ENCODE measurements at places on chromosomes 12 and 14.

GRCh38 chr12:57164966-57165625, 17.7 kb upstream of the LRP1-AS start:
- no peak for DNase-seq

GRCh38 chr12:50107416-50108268, 3.8 kb downstream of the GPD1 start:
- DNase-seq, result no peak

DNA sequence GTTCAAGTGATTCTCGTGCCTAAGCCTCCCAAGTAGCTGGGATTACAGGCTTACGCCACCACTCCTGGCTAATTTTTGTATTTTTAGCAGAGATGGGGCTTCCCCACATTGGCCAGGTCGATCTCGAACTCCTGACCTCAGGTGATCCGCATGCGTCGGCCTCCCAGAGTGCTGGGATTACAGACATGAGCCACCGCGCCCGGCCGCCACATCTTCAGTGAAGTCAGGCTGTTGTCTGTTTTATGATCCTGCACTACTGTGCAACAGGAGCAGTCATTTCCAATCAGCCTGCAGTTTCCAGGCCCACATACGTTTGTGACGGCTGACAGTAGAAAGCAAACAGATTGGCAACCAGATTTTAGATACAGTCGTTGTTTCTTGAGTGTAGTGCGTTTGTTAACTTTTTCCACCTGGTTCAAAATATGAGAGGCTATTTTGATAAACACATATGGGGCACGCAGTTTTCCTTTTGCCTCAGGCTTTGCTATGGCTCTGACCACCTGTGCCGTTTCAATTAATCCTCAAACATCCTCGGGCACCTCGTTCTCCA, 74.8 kb downstream of the LGMN start:
- DNase-seq, result no peak

GRCh38 chr14:36373982-36374673, 53.7 kb upstream of the MBIP start:
- DNase-seq, result peak; percentile 68

DNA sequence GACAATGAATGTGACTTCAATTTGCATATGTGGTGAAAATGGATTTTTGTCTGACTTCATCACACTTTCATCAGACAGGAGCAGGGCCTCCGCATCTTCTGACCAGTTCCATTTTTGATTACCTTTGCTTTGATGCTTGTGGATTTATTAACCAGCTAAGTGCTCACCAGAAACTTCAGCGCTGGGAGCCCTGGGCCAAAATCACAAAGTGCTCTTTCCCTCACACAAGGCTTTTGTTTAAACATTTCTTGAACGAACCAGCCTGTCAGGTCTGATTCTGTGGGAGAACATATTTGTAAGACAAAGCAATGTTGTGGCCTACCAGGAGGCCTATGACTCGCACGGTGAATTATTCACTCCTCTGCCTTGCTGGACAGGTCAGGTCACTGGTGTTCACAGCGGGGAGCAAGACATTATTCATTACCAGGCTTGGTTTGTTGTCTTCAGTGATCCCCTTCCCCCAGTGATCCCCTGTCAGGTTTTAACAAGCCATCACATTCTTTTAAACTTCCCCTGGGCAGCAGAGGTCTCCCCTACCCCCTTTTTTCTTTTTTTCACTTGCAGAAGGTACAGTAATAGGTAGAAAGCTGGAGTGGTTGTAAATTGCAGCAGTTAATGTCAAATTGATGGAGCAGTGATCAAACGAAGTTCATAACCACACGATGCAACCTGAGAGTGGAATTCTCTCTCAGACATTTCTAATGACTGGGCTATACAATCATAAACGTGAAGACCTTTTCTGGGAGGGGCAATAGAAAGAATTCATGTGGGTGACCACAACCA, 167.5 kb upstream of the PRICKLE1 start:
- DNase-seq, result no peak

DNA sequence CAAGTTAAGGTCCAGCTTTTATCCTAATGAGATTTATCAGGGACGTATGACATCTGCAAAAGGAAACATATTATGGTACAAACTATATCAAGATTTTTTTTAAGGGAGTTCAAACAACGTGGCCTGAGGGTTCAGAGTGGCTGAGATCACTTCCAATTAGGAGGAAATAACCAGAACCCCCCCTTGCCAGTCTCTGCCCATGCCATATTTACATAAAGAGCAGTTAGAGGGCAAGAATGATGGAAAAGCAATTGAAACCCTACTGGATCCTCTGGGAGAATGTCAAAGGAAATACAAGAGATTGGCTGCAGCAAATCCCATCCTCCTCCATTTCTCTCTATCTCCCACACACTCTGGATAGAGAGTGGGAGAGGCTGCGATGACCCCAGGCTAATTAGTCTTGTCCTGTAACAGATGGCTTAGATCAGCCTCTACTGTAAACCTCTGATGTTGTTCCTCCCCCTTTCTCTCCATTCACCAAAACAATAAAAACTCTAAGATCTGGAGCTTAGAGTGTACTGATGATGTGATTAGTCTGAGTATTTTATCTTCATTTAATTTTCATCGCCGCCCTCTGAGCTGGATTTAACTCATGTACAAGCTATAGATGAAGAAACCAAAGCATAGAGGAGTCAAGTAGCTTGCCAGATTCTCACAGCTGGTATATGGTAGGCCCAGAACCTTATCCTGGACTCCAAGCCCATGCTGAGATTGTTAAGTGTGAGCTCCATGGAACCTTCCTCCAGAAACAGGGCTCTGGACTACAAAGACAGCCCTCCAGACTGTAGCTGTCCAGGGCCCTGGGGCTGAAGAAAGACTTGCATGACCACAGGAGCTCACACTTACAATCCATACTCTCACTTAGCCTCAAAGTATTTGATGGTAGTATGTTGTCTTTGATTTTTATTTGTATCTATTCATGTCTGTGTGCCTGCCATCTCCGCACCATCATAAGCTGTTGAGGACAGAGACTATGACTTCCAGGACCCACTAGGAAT, 54.1 kb upstream of the GNG2 start:
- DNase-seq, result no peak

GRCh38 chr12:70919597-70920035, 922 bp downstream of the PTPRR start:
- no peak for DNase-seq

- no peak for DNase-seq
These were observed 353.6 kb downstream of the MED13L start for GRCh38 chr12:115923851-115924250.

DNA sequence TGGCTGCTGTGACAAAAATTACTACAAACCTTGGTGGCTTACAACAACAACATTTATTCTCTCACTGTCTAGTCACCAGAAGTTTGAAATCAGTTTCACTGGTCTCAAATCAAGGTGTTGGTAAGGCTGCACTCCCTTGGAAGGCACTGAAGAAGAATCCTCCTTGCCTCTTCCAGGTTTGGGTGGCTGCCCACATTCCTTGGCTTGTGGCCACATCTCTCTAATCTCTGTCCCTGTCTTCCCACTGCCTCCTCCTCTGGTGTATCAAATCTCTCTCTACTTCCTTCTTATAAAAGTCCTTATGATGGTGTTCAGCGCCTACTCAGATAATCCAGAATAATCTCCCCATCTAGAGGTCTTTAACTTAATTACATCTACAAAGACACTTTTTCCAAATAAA, 31.0 kb downstream of the PLCZ1 start:
- DNase-seq, result no peak

DNA sequence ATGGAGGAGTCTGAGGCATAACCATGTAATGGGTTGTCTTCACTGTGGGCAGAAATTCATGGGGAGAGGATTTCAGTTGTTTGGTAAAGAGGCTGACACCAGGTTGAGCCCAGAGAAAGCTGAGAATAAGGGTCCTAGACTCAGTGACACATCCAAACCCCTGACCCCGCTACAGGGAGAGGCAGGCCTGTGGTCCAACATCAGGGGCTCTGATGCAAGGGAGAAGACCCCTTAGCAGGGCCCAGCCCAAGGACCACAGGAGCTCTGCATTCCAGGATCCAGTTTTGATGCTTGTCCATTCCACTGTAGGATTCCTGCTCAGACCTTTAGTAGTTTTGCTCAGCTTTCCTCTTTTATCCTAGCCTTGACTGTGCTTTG, 15.5 kb downstream of the GPR68 start:
- no peak for DNase-seq

DNA sequence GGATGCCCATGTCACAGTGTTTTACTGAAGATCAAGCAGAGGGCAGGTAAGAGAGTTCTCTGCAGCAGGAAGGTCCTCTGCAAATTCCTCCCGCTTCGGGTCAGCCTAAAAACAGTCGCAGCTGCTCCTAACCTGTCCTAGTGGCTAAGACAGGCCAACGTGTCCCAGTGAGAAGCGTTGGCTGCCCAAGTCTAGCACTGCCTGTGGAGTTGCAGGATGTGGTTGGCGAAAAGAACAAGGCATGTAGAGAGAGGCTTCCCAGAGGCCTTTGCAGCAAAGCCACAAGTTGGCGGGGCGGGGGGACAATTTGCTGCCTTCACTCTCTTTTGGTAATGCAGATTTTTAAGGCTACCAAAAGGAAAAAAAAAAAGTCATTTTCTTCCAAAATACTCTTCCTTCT, 340.1 kb downstream of the BCL11B start:
- no peak for DNase-seq

DNA sequence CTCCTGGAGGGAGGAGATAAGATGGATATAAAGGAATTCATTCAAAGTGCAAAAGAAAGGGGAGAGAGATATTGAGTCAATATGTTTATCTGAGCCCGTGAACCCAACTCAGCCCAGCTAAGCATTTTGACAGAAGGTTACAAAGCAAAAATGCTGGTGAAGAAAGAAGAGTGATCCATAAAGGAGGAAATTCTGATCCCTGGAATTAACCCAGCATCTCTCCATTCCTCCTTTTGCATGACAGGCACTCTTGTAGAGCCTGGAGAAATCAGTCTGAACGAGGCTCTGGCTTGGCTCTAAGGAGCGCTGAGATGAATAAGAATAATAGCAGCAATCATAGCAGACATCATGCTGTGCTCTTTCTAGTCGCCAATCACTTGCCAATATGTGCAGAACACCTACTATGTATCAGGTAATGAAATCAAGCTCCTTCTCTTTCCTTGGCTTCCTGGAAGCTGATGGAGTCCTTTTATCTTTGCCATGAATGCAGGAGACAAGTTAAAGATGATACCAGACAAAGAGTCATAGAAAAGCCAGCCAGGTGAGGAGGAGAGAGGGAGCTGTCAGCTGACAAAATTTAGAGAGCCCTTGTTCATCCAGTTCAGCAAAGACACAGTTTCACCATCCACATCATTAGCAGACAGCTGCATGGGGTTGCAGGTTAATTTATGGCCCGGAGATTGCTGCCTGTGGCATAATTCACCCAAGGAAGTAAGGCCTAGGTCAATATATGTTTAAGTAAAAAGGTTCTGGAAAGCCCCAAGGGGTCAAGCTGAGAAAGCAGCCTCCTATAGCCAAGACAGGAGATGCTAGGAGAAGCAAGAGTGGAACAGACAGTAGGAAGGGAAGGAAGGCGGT, 476.5 kb upstream of the TBX3 start:
- DNase-seq, result no peak

DNA sequence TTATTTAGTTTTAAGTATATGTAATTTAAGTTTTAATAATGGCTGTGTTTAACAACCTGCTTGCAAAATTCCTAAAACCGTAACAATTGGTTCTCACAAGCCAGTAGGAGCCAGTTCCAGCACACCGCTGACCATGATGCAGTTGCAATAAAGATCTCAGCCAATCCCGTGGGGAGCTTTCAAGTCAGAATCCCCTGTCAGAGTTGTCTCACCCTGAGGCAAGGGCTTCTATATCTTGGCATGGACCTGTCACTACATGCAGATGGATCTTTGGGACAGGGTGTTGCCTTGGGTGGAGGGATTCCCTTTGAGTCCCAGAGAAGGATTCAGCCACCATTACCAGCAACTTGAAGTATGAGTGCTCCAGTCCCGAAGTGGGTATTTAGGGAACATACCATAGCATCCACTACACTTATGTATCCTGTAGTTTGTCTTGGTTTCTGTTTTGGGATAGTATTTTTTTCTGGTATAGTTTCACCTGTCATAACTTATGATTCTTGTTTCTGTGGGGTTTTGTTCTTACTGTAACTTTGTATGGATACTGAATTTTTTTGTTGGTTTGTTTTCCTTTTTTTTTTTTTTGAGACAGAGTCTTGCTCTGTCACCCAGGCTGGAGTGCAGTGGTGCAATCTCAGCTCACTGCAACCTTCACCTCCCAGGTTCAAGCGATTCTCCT, 30.1 kb upstream of the LIMA1 start:
- no peak for DNase-seq

DNA sequence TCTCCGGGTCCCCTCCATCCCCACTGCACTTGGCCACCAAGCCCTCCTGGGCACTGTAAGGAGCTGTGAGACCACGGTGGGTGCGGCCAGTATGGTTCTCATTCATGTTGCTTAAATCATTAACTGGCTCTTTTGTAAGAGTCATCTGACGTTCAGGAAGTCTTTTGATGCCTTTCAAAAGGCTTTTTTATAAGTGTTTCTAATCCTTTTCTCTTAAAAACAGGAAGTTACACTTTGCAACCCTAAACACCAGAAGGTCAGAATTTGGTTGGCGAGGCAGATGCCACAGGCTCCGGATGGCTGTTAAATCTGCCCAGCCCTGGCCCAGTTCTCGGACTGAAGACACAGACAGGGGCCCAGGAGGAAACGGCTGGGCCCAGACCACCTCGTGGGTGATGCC, 26.1 kb upstream of the DIO3 start:
- DNase-seq, result no peak

DNA sequence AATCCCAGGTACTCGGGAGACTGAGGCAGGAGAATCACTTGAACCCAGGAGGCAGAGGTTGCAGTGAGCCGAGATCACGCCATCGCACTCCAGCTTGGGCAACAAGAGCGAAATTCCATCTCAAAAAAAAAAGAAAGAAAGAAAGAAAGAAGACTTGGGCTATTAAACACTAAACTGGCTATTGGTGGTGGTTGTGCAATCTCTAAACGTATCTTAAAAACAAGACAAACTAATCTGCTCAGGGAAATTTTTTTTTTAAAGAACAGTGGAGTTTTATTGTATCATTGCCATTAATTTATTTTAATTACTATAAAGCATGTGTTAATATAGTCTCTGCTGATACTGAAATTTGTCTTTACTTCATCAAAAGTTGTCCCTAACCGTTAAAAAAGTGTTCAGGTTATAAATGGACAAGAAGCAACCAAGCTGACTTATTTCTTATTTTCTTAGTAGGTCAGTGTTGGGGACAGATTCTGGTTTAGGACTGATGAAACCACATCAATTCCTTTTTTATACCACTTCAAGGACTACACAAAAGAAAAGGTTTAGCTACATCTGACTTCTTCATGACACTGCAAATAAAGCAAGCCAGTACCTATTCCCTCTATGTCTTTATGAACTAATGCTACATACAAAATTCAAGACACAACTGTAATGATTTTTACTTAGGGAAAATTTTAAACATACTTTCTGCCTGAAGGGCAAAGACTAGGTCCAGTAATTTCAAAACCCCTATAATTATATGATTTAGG, 68.7 kb upstream of the KRAS start:
- no peak for DNase-seq

DNA sequence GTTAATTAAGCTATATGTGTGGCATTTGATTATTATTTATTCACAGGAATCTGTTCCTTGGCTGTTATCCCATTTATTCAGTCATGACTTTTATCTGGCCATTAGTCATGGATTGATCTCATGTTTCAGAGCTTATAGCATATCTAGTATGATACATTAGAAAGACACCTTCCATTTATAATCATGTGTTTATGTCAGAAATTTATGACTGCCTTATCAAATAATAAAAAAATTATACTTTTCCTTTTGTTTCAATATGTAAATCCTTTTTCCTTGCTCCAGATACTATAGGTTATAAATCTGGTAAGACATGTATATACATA, 248.0 kb upstream of the PDE3A start:
- DNase-seq, result no peak
